ENCODE measurements at places on chromosomes 11 and 22. TPM values are rescaled to one million over a fixed set of nuclear protein-coding genes. Genes with fewer than 3 reads are reported as not detected.

The NRIP3 gene
- 1.1 TPM for total RNA-seq

The PKNOX2 gene
- total RNA-seq, result not detected

The OR51E2 gene
- not detected for total RNA-seq

The UCP3 gene
- total RNA-seq, result 1.2 TPM

The PAX6 gene
- 1.5 TPM for total RNA-seq

The FGF3 gene
- not detected for total RNA-seq

The TREH gene
- not detected for total RNA-seq

The ENTHD1 gene
- not detected for total RNA-seq

The NCR3LG1 gene
- 2.6 TPM for total RNA-seq

The WDR74 gene
- total RNA-seq, result 76.4 TPM

The FXYD2 gene
- total RNA-seq, result 21.9 TPM

The NXPE1 gene
- not detected for total RNA-seq

The CYP2D6 gene
- 0.61 TPM for total RNA-seq

The B4GALNT4 gene
- total RNA-seq, result 10.4 TPM

The LYVE1 gene
- total RNA-seq, result 0.84 TPM

The OR52A1 gene
- total RNA-seq, result not detected

The AHNAK gene
- 304 TPM for total RNA-seq

The NARS2 gene
- total RNA-seq, result 18.6 TPM

The SLC17A6 gene
- not detected for total RNA-seq

The CEND1 gene
- total RNA-seq, result 2.3 TPM

The IL17RA gene
- total RNA-seq, result 5.7 TPM

The PLAAT4 gene
- total RNA-seq, result 1.8 TPM

The TSGA10IP gene
- not detected for total RNA-seq

The MFRP gene
- not detected for total RNA-seq

The OSM gene
- total RNA-seq, result not detected

The ANKK1 gene
- total RNA-seq, result not detected

The SPON1 gene
- total RNA-seq, result not detected

The TMEM45B gene
- total RNA-seq, result not detected

The XRCC6 gene
- 313 TPM for total RNA-seq

The GUCY1A2 gene
- total RNA-seq, result 0.02 TPM

The C22orf42 gene
- not detected for total RNA-seq

The SPDYC gene
- total RNA-seq, result not detected

The FAM168A gene
- 15.6 TPM for total RNA-seq

The PANX2 gene
- total RNA-seq, result 4.8 TPM

The OR8D1 gene
- total RNA-seq, result not detected

The CLMP gene
- total RNA-seq, result 19.0 TPM

The CAPRIN1 gene
- 141 TPM for total RNA-seq

The NLRP6 gene
- total RNA-seq, result not detected

The HRAS gene
- 150 TPM for total RNA-seq

The ESAM gene
- 14.9 TPM for total RNA-seq

The SULT4A1 gene
- total RNA-seq, result not detected

The CDC42BPG gene
- 1.7 TPM for total RNA-seq

The LSP1 gene
- 3.2 TPM for total RNA-seq

The KRTAP5-1 gene
- not detected for total RNA-seq

The KCNJ5 gene
- not detected for total RNA-seq

The GLB1L3 gene
- 0.05 TPM for total RNA-seq

The ASPHD2 gene
- total RNA-seq, result 1.1 TPM

The PKP3 gene
- total RNA-seq, result 38.6 TPM

The HBG2 gene
- total RNA-seq, result not detected

Data from A549 treated with GW870086 at 1 μM for 4 hours (cell line).